ENCODE measurements at places on chromosomes 12 and 14.

DNA sequence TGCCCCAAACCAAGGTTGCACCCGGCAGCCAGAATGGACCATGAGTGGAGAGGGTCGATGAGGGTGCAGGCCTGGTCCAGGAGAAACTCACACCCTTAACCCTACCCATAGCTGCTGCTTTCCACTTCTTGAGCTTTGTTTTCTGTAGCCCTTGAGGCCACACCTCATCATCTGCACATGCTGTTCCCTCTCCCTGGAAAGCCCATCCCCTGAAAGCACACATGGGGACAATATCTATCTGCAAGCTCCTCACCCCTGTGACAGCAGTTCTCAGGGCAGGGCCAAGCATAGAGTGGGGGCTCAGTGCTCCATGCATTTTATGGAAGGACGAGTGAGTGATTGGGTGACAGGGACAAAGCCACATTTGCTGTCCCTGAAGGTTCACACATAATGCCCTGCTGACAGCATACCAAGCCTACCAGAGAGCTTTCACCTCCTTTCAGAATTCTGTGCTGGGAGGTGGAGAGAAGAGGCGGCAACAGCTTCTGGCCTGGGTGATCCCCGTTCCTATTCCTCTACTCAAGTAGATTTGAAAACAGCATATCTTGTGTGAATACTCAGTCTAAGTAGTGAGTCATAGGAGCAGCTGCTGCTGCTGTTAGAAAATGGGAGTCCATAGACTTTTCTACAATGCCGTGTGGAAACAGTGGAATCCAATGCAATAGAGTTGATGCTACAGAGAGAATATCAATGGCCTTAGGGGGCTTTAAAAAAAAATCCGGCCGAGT lies 44.6 kb downstream of the SRGAP1 start:
- no peak for DNase-seq

DNA sequence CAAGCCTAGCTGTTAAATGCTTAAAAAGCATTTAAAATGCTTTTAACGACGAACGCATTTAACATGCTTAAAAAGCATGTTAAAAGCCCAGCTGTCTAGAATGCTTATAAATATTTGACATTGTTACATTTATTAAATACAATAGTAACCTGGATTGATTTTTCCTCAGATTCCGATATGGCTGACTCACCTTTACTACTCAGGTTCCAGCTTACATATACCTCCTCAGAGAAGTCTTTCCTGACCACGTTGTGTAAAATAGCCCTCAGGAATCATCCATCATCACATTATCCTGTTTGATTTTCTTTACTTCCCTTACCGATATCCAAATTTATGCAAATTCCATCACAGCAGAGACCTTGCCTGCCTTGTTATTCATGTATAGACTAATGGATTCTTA lies 51.4 kb downstream of the SLC41A2 start:
- no peak for DNase-seq

DNA sequence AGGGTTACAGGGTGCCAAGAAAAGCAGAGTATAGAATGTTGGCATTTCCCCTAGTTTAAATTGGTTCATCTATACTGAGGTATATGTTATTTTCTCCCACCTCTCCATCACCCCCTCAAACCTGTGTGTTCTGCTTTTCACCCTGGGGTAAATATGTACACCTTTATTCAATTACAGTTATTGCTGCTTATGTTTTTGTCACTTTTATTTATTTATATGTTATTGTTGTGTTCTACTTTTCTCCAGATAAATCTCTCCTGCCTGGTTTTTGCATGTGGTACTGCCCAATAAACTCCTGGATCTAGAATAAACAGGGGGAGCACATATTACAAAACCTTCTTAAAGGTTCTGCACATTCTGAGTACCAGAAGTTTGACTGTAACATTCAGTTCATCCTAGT lies 122.1 kb upstream of the NPAS3 start:
- no peak for DNase-seq

DNA sequence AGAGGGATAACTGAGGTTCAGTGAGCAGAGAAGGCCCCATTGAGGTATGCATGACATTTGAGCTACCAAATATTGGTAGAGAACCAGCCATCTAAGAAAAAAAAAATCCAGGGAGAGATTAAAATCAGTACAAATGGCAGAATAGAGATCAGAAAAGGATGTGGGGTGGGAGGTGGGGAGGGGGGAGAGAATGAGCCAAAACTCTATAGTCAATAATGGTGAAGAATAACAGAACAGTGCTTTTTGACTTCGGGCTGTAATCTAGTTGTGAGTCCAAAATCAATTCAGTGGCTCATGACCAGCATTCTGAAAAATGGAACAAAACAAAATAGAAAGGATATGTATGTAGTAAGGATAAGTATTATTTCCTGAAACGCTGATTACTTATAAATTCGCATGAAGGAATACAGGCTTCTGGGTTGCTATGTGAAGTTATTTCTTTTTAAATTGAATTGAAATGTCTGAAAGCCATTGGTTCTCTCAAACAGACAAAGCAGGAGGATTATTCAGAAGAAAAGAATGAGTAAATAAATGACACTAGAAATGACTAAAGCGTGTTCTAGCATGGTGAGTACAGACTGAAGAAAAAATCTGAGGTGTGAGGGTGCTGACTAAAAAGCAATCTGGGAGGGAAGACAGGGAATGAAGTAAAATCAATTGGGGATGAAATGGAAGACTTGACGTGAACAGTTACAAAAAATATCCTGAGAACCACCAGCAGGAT lies 72.4 kb downstream of the ATP2B1 start:
- DNase-seq = no peak

DNA sequence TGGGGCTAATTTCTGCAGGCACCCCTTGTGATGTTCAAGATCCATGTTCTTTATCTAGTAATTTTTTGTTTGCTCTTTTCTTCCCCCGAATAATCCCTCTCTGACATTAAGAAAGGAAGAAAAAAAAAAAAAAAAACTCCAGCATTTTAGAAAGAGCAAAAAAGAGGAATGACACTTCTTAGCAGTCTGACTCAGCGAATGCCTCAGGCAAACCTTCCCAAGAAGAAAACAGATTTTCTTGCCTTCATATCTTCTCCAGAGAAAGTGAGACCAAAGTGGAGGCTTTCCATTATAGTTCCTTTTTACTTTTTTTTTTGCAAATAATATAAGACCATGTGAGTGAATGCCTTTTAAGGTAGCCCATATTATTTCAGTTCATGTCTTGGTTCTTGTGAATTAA lies 479.0 kb upstream of the SYT1 start:
- no peak for DNase-seq

DNA sequence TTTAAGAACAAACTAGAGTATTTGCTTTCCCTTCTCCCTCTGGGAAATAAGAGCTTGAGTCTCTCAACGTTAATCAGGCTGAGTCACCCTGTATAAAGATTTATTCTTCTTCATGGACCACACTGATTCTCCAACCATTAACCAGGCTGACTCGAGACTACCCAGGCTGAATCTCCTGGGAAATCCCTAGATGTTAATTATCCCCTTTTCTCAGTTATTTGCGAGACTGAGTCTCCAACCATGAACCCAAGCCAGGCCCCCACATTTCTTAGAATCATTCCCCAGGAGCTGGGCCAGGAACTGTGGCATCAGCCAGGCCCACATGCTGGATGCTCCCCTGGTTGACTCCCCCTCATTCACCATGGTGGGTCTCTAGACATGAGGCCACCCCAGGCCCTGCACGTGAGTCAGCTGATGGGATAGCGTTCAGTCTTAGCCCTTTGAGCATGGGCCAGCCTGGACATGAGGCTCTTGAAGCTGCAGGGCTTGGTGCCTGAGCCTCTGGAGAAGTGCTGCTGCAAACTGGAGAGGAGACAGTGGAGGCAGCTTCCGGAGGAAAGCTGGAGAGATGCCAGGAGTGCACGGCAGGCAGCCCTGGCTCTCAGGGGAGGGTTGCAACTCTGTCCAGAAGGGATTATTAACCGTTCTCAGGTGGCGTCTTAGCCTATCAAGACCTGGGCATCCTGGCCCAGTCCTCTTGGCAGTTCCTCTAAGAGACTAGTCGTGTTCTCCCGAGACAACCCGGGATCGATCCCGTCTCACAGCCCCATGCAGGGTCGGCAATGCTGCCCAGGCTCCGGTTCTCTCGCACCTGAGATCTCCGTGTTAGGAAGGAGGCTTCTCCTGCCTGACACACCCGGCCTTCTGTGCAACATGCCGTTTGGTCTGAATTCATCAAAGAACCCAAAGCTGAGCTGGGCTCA lies 296.6 kb downstream of the ADGRD1 start:
- no peak for DNase-seq

DNA sequence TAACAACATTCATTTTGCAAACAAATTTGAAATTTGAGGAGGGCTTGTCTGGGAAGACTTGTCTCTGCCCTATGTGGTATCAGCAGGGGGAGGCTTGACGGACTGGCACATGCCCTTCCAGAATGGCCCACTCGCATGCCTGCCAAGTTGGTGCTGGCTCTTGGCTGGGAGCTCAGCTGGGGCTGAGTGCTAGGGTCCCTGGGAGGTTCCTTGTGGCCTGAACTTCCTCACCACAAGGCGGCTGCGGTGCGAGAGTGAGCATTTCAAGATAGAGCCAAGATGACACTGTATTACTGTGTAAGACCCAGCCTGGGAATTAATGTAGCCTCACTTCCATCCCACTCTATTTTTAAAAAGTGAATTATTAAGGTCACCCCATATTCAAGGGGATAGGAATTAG lies 271.6 kb upstream of the PLEKHG7 start:
- DNase-seq = peak; percentile 29

- no peak for DNase-seq
Observed at GRCh38 chr14:92939699-92940098, 16.7 kb downstream of the CHGA start.

DNA sequence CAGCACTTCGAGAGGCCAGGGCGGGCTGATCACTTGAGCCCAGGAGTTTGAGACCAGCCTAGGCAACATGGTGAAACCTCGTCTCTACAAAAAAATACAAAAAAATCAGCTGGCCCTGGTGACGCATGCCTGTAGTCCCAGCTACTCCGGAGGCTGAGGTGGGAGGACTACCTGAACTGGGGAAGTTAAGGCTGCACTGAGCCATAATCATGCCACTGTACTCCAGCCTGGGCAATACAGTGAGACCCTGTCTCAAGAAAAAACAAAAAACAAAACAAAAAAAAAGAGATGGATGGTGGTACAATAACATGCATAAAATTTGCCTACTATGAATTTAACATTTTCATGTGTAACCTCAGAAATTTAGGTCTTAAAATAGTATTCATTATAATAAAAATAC lies 2.2 kb downstream of the THAP2 start:
- DNase-seq = no peak

DNA sequence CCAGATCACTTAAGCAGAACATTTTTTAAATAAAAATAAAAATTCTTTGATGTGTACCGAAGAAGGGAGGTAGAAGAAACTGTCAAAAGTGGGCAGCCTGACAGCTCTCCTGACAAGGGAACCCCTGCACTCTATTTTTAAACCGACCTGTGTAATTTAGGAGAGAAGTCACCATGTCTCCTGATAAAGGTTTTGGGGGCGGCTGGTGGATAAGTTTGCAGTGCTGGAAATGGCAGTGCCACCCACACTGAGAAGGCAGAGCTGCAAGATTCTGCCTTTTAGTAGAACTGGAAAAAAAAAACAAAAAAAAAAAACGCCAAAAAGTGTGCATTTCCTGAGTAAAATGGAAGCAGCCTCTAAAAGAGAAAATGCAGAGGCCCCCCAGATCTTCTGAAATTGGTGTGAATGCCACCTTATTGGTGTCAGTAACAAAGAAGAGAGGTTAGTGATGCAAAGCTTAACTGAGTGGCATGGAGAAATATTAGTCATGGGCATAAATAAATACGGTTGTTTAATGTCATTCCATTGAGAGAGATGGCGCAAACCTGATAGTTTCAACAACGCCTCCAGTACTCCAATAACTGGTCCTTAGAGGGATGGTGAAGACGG lies 24.7 kb downstream of the DUSP6 start:
- DNase-seq = no peak

All from natural killer cell (primary cell).